ENCODE measurements at places on chromosomes 2 and 18. TPM values are rescaled to one million over a fixed set of nuclear protein-coding genes. Genes with fewer than 3 reads are reported as not detected.

- no peak for DNase-seq
Measured at GRCh38 chr2:28082131-28082530, 191.6 kb downstream of the BABAM2 start.

CD8A gene
- total RNA-seq = 1.9 TPM

PARD3B gene
- total RNA-seq = 17.3 TPM

SERPINB11 gene
- not detected for total RNA-seq

Data from lower leg skin (tissue), 4 donors.